ENCODE measurements at places on chromosomes 16 and 17.
A peak's percentile ranks its signal among the peaks of the same experiment; 100 is the strongest.

GRCh38 chr16:56226187-56226586 is 34.9 kb downstream of the GNAO1 start:
- DNase-seq: no peak

- no peak for DNase-seq
These were observed 337.9 kb downstream of the GRIN2A start for GRCh38 chr16:9844361-9844760.

- no peak for DNase-seq
These were observed 55.0 kb downstream of the SNTB2 start for GRCh38 chr16:69241926-69242325.

- DNase-seq: no peak
These were observed 1225.1 kb downstream of the CDH8 start for GRCh38 chr16:60811051-60811608.

GRCh38 chr16:51708861-51709260 is 557.8 kb upstream of the SALL1 start:
- no peak for DNase-seq

DNA sequence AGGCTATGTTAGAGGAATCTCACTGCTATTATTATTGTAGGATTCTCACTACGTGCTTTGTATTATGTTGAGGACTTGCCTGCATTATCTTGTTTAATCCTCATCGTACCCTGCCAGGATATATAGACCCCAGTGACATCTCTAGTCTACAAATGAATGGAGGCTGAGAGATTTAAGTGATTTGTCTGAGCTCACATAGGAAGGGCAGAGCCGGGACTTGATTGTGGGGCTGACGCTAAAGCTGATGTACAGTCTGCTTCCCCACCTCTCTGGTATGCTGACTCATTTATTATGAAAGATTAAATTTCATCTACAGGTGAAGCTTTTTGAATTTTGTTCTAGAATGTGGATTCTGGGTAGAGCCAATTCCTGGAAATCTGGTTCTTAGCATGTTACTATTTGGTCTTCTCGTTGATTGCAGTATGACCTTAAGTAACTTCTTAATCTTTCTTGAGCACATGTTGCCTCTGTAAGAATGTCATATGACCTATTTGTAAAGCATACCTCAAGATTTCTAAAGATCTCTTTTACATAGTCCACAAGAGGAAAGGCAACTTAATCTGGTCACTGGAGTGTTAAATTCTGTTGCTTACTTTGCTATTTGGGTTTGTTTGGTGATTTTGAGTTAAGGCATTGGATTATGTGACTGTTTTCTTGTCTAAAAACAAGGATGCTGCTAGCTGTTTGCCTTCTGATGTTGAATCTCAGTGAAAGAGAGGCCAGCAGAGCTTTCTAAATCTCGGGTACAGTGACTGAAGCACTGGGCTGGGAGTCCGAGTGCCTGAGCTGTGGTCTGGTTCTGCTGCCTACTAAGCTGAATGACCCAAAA is 12.4 kb downstream of the METTL9 start:
- DNase-seq: no peak

DNA sequence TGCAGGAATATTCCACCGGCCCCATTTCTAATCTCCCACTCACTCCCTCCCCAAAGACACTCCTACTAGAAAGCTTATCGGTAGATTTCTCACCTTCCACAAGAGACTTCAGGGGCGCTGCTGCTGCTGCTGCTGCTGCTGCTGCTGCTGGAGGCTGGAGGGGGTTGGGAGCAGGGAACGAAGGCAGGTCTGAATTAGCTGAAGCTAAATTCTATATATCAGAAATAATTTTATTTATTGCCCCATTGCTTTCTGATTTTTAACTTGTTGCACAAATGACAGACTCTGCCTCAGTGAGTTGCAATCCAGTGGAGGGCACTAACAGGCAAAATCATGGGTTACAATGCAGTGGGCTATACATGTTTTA is 25.8 kb upstream of the HLF start:
- DNase-seq: peak; percentile 29

GRCh38 chr17:74938194-74938950 is 2.7 kb downstream of the OTOP3 start:
- no peak for DNase-seq

GRCh38 chr16:57042157-57043111 is 49.9 kb upstream of the CPNE2 start:
- peak; percentile 81 for DNase-seq
